Gastroesophageal sphincter (tissue), 4 donors: ENCODE measurements at places on chromosomes 13 and 19.

DNA sequence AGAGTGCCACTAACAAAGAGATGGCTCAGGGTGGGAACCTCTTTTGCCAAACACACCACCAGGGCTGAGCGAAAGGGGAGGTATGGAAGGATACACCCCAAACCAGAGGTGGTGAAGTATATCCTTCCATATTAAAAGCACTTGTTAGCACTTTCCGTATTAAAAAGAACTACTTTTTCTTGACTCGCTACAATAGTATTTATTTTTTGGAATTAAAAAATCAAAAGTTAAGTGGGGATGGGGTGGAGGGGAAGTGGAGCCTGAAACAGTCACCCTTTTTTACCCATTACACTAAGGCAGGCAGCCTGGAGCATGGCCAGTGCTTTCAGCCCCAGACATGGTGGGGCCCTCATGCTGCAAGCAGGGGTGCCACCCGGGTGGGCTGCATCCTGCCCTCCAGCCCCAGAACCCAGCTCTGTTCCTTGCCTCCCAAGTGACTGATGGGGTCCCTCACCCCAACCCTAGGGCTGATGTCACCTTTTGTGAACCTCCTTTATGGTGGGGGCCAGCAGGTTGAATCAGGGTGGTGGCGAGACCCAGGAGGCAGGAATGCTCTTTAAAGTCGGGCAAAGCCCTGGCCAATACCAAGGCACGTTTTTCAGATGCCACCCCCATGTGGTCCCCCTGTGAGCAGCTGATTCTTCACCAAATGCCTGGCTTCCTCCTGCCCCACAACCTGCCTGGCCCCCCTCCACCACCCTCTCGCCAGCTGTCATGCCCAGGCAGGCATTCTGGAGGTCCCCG, 31.0 kb downstream of the LYL1 start:
- no peak for ATAC-seq

- ATAC-seq: no peak
Observed at GRCh38 chr13:22211876-22212275, 541.0 kb downstream of the FGF9 start.

DNA sequence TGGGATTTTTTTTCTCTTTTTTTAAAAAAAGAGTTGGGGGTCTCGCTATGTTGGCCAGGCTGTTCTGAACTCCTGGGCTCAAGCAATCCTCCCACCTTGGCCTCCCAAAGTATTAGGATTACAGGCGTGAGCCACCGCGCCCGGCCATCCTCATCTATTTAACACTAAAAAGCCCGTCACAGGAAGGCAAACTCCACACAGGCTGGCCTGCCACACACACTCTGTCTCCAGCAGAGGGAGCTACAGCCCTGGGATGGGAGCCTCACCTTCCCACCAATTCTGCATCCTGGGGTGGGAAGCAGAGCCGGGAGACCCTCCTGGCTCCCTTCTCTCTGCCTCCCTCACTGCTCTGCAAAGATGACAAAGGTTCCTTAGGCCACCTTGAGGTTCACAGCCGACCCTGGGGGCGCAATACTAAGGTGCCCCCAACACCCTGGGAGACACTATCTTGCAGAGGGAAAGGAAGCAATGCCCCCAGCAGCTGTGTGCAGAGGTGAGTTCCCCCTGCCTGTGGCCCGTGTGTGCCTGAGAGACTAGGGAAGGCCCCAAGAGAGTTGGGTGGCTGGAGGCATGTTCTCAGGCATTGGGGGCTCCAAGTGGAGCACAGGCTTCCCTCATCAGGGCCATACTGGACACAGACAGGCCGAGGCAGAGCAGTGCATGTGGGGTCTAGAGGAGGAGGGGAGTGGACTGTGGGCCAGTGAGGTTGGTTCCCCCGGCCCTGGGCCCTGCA, 27.4 kb upstream of the TIMM44 start:
- ATAC-seq: no peak

GRCh38 chr13:108326309-108326708, 56.8 kb downstream of the TNFSF13B start:
- ATAC-seq: no peak

GRCh38 chr13:66489586-66489985, 740.5 kb downstream of the PCDH9 start:
- no peak for ATAC-seq

- ATAC-seq: no peak
Observed at GRCh38 chr13:50115695-50116094, 100.5 kb downstream of the KCNRG start.

DNA sequence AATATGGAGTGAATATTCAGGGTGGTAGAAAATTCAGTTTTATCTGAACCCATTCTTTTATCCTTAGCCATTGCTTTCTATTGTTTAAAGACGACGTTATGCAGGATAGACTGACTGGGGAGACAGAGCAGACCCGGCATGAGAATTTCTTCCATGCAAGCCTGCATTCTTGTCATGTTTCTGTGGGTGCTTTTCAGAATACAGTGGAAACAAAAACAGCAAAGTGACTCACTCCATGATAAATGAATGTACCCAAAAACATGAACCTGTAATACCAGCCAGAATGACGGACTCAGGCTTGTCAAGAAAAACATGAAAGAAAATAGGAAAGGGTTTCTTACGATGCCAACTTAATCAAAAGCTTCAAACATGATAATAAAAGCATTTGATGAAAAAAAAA, 924.0 kb downstream of the EFNB2 start:
- no peak for ATAC-seq

DNA sequence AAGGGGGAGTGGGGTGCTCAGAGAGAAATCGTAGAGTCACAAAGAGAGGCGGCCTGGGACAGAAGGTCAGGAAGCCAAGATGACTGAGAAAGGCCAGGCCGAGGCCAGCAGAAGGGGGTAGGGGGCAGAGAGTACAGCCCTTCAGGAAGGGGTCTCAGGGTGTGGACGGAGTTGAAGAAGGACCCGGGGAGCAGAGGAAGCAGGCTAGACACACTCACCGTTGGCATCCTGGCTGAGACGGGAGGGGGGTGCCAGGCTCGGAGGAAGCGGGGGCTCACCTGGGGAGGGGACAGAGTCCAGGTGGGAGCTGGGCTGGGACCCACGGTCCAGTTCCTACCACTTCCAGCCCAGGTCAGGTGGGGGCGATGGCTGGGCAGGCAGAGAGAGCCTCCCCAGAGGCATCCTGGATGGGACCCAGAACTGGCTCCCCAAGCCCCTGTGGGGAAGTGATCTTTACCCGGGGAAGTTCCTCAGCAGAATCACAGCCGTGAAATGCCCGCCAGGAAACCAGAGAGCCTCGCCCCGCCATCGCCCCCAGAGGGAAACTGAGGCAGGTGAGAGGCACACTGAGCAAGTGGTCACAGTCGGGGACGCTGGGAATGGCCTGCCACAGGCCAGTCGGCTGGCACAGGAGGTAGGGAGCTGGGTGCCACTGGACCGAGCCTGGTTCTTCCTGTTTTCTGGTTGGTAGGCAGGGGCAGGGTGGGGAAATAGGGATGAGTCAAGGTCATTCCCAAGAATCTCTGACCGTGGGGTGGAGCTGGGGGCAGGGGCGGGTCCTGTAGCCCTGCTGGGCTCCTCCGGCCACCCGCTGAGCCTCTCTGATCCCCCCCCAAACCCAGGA, 1.4 kb downstream of the MATK start:
- no peak for ATAC-seq

DNA sequence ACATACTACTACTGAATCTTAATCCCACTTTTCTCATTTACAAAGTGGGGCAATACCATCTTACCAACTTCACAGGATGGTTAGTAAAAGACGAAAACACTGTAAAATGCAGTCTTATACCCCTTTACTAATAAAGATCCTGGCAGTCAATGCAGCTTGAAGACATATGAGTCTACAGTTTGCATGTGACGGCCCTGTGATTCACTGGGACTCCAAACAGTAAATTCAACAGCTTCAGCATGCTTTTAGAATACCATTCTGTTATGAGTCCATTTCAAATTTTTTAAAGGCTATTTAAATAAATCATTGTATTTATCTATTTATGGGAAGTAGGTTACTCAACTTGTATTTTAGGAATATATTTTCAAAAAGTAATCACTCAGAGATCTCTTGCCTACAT, 629.1 kb downstream of the LIG4 start:
- no peak for ATAC-seq

DNA sequence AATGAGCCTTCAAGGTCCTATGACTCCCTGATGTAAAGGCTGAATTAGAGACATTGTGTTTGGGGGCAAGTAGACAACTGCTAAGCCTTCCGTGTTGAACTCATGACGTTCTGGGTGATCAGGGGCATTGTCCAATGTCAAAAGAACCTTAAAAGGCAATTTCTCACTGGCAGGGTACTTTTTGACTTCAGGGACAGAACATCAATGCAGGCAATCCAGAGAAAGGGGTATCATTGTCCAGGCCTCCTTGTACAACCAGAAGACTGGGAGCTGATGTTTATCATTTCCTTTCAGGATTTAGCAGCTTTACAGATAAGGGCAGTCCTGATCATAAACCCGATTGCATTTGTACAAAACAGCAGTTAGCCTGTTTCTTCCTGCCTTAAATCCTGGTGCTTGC, 25.0 kb upstream of the SMAD9 start:
- no peak for ATAC-seq

GRCh38 chr13:104657196-104657595, 1591.0 kb upstream of the SLC10A2 start:
- no peak for ATAC-seq

- ATAC-seq: no peak
Observed at GRCh38 chr13:63595811-63596210, 2180.2 kb upstream of the PCDH20 start.

GRCh38 chr13:75091718-75092117, 390.3 kb downstream of the TBC1D4 start:
- no peak for ATAC-seq

GRCh38 chr19:46745030-46745429, 827 bp upstream of the FKRP start:
- no peak for ATAC-seq

DNA sequence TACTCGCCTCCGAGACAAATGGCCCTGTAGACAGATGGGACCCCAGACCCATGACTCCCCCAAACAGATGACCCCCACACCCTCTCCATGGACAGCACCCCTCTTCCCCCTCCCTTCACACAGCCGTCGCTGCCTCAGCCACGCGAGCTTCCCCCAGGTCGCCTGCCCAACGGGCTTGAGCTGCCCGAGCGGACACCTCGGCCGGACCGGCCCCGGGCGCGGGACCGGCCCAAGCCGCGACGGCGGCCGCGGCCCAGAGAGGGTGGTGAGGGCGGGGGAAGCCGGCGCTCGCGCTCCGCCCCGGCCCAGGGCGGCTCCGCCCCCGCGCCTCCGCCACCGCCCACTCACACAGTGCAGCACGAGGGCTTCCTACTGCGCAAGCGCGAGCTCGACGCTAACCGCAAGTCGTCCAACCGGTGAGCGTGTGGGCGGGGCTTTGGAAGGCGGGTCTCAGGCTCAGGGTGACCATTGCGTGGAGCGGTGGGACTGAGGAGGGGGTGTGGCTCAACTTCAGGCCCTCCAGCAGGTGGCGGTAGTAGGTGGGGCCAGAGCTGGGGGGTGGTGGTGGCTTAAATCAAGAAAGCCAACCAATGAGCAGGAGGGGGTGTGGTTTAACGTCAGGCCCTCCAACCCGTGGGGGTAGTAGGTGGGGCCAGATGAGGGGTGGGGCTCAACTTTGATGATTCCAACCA, 6.2 kb upstream of the SHKBP1 start:
- ATAC-seq: peak; percentile 94

DNA sequence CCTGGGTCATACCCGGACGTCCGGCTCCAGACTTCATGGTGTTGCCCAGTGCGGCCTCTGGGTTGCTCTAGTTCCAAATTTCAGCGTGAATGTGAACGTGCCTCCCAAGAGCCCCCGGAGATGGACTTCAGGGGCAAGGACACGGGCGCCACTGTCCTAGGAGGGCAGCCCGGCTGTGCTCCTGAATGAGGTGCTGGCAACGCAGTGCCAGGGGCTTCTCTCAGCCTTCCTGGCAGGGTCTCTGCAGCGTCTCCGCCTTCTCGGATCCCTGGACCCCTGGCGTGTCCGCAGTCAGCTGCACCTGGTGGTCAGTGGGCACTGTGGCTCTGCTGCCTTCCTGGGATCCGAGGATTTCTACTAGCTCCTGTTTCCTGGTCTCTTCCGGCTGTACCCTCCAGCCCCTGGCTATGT, 101.7 kb upstream of the MCF2L start:
- ATAC-seq: no peak

DNA sequence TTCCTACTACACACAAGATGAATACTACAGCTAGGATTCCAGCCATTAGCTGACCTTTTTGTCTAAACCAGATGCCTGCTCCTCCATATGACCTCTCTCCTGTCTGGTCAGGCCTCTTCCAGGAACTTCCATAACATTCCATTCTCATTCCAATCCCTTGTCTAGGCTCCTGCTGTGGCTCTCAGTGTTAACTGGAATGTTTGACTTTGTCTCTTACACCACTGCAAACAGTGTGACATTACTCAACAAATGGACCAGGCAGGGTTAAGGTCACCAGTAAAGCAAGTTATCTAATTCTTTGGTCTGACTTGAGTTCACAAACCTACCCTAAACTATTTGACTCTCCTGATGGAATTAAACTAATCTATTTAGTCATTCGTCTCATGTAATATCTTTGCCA, 2.1 kb upstream of the GPC6 start:
- ATAC-seq: no peak

DNA sequence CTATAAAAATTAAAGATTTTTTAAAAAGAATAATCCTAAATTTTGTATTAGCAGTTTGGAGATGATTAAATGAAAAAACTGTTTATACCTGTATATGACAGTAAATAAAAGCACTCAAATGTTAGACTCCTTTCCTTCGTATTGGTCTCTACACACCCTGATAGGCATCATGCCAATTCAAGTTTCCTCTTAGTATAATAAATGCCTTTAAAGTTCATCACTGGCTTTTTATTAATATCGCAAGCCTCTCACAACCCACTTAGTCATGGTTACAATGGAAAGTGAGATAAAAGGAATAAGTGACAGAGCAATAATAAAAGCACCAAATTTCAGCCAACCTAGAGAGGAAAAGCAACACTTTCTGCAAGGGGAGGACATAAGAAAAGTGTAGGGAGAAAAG, 102.2 kb downstream of the PIBF1 start:
- ATAC-seq: no peak

- ATAC-seq: peak; percentile 57
Observed at GRCh38 chr19:24060687-24061356, 26.2 kb upstream of the ZNF254 start.

DNA sequence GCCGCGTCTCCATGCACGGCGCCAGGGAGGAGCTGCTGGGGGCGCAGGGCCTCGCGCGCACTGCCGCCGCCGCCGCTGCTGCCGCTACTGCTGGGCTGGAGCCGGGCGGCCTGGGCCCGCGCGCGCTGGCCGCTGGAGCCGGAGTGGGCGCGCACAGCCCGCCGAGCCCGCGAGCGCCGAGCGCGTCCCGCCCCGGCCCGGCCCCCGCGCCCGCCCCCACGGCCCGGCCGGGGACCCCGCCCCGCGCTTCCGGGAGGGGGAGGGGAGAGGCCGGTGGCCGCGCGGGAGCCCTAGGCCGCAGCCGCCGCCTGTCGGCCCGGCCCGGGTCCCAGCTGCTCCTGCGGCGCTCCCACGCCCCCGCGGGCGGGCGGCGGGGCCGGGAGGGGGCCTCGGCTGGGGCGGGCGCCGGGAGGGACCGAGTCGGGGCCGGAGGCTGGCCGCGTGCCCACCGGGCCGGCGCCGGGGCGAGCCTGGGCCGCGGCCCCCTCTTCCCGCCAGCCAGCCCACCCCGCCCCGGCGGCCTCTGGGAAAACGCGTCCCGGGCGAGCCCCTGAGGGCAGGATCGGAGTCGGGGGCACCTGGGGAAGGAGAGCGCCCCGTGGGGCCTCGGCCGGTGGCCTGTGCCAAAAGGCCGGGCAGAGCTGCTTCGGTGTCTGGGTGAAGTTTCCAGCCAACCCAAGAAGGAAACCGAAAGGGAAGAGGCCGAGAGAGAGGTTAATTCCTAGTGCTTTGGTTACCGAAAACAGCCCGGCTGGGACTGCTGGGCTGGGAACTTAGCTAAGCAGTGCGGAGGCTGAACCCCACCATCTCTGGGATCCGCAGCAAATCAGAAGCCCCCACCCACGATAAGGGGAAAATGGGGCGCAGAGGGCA, at the start of gene STK24:
STK24 (minus strand) TSS at position 145 of the 873 bp plus-strand sequence. CDS start 321 bp downstream, outside the sequence.
- peak; percentile 92 for ATAC-seq
